ENCODE measurements at places on chromosomes 6 and 20.

- DNase-seq: no peak
Measured at GRCh38 chr6:159939591-159940016, 29.3 kb upstream of the IGF2R start.

GRCh38 chr20:54382419-54382818, 93.0 kb upstream of the DOK5 start:
- peak; percentile 29 for DNase-seq

DNA sequence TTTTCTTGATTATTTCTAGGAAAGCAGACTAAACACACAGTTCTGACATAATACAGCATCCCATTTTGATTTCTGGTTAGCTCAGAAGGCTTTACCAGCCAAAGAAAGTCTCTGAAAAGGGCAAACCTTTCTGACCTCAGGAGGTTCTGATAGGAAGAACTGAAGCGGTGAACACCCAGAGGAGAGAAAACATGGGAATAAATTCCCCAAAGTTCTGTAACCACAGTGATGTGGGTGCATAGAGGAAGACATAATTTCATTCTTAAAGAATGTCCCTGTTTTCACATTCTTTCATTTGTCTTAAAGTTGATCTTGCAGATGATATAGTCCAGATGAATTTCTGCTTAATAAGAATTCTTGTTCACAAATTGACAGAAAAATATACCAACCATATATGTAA, 60.3 kb downstream of the RSPO3 start:
- no peak for DNase-seq

- no peak for DNase-seq
Measured at GRCh38 chr20:59428441-59429205, 128.2 kb downstream of the EDN3 start.
